Islet precursor cell (in vitro differentiated cells): ENCODE measurements at places on chromosomes 13 and 19.

GRCh38 chr19:33393286-33394005 is 19.9 kb downstream of the CEBPG start:
- DNase-seq: no peak

- DNase-seq: no peak
These were observed 624.8 kb downstream of the DACH1 start for GRCh38 chr13:71242201-71242600.

DNA sequence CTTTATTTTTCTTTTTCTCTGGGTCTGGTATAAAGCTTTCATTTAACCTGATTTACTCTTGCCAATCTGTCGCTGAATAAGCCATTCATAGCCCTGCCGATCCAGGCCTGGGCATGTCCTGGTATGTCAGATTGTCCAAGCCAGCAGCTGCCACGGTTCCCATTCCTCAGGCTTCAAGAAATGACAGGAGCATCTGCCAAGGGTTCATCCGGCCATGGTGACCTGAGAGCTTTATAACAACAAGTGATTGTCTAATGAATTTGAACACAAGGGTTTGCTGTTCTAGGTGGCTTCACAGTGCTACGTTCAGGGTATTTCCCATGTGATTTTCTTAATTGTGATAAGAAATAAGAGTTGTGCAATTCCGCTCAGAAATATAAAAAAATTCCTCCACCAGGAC is 20.0 kb downstream of the PNMA8A start:
- no peak for DNase-seq

DNA sequence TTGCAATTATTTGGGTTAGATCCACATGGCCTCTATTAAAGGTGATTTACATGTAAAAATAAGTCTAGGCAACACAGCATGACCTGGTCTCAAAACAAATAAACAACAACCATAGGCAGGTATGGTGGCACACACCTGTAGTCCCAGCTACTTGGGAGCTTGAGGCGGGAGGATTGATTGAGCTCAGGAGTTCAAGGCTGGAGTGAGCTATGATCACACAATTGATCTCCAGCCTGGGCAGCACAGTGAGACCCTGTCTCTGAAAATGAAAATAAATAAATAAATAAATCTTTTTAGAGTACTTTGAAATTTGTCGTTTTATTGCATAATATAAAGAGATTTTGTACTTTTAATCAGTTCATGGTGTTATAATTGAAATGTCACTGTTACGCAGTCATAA is 93.3 kb downstream of the PAN3 start:
- DNase-seq: no peak

DNA sequence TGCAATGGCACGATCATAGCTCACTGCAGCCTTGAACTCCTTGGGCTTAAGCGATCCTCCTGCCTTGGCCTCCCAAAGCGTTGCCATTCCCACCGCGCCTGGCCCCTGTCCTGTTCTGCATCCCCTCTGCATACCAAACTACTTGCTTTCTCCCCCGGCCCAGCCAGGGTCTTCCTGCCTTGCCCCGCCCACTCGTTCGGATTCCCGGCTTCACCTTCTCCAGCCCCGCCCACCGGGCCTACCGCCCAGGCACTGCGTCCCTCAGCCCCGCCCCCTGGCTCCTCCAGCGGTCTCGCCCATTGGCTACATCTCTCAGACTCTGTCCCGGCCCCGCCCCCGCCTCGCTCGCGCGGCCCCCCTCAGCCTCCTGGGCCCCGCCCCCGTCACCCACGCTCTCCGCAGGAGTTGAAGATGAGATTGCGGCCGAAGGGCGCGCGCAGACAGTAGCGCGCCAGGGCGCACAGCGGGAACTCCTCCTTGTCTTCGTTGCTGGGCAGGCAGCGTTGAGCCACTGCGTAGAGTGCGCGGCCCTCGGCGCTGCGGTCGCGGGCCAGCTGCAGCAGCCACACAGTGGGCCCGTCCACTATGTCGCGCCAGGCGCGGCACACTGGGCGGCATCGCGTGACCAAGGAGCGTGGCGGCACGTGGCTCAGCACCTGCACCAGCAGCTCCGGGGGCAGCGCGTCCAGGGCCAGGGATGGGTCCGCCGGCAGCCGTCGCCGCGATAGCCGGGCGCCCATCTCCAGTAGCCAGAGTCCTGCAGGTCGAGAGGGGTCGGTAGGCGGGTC is 19.0 kb downstream of the MRPS12 start:
- peak; percentile 98 for DNase-seq

DNA sequence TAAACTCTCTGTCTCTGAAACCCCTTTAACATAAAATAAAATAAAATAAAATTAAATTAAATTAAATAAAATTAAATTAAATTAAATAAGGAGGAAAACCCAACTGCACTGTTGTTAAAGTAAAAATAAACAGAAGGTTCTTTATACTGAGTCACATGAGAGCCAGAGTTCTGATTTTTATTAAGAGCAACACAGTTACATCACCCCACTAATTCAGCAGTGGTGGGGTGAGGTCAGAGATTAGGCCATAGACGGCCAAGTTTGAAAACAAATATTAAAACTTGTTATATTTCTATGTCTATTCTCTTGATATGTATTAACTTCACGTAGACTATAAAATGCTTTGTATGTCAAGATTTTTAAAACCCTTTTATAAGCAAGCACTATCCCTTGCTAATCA is 59.5 kb downstream of the MYCBP2 start:
- no peak for DNase-seq

- no peak for DNase-seq
These were observed 3.3 kb upstream of the SLC39A3 start for GRCh38 chr19:2743099-2743498.

GRCh38 chr13:110525328-110526319 is 35.9 kb downstream of the RAB20 start:
- DNase-seq: no peak

DNA sequence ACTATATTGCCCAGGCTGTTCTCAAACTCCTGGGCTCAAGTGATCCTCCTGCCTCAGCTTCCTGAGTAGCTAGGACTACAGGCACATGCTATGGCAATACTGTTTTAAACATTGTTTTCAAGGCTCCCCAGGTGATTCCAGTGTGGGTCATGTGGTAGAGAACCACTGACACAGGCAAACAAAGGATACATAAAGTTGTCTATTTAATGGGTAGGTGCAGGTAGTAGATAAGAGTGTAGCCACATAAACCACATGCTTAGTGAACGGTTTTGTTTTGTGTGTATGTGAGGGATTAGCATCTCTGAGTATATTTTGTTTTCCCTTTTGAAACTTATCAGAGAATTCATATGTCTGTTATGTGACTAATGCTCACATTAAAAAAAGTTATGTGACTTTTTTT is 36.7 kb downstream of the USPL1 start:
- no peak for DNase-seq

DNA sequence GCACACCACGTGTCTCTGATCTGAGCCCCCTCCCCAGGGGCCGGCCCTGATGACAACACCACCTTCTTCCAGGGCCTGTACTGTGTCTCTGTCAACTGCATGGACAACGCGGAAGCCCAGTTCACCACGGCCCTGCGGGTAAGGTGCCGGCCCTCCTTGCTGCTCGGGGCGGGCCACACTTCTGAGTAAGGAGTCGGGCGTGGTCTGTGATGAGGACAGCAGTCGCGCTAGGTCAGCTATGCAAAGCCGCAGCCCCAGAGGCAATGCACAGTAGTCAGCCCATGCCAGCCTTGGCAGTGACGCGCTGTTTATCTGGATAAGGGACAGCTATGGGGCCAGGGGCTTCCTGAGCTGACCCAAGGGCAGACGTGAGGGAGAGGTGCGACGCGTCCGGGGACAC is 24.6 kb downstream of the MAU2 start:
- DNase-seq: no peak

DNA sequence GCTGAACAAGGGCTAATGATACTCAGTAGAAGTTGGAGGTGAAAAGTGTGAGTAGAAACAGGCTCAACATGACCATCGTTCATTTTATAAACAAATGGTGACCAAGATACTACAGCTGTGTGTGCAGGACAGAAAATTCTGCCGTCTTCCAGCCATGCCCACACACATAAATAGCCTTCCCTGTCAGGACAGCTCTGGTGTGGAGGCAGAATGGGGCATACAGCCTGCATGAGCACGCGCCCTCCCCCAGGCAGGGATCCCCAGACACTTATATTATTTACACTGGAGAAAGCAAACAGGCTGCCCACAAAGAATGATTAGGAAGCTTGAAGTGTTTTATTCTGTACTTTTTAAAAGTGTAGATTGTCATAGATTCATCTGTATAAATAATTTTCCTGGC is 20.4 kb downstream of the GJA3 start:
- no peak for DNase-seq

- peak; percentile 56 for DNase-seq
These were observed 105.3 kb downstream of the MYO16 start for GRCh38 chr13:108734676-108735075.

DNA sequence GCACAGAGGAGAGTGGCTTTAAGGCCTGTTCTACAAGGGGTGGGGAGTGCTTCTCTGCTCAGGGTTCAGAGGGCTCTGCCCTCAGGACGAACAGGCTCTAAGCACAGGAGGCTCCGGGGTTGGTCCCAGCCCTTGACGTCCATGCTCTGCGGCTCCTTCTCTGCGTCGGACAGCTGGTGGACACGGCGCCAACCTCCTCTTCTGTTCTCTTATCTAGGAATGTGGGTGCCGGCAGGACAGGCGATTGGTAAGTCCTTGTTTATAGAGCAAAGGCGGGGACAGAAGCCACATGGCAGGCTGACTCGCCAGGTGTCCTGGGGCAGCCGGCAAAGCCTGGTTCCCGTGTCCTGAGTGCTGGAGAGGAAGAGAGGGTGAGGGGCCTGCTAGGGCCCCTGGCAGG is 8.4 kb upstream of the RPS15 start:
- no peak for DNase-seq

DNA sequence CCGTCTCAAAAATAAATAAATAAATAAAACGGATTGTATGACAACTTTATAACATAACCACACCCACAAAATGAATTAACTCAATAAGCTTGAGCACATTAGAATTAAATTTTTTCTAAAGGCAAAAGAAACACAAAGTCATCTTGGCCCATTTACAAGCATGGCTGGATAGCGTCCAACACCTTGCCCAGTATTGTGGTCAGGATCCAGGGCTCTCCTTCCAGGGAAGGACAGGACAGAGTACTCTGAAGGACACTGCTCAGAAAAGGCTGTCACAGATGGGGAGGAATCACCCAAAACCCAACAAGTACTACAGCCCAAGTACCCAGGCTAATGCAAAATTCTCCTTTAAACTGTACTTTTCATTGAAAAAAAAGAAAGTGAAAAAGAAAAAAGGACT is 27.1 kb downstream of the SUGP2 start:
- no peak for DNase-seq

DNA sequence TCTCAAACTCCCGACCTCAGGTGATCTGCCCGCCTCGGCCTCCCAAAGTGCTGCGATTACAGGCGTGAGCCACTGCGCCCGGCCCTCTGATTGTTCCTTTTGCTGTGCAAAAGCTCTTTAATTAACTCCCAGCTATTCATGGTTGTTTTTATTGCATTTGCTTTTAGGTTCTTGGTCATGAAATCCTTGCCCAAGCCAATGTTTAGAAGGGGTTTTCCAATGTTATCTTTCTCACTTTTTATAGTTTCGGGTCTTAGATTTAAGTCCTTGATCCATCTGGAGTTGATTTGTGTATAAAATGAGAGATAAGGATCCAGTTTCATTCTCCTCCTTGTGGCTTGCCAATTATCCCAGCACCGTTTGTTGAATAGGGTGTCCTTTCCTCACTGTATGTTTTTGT is 19.2 kb upstream of the GRTP1 start:
- no peak for DNase-seq

- no peak for DNase-seq
These were observed 42.0 kb downstream of the SERTM1 start for GRCh38 chr13:36715841-36716240.

DNA sequence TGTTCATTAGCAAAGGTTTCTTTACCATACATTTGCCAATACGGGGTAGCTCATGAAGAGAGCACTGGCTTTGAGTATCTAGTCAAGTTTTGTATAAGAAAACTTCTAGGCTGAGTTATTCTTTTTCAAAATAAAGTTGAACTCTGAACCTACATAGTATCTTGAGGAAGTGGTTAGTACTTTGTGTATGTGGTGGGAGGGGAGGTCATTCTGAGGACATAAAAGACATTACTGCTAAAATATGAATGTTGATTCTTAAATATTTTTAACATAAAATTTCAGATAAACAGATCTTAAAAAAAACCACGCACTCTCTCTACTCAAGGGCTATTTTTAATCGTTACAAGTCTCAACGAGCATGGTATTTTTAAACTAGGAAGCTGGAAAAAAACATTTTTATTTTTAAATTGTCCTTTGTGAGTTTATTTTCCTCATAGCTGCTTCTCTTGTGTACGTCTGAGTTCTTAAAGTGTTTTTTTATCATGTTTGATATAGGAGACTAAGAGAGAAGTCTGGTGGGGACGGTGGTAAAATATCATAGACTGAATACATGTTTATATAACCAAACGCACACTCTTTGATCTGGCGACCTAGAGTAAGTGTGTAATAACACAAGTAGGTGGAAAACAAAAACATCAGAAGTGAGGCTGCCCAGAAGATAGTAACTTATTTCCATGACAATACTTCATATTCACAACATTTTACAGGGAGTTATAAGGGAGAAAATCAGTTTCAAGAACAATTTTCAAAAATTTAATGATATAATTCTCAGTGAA is 118.0 kb upstream of the POSTN start:
- DNase-seq: no peak

GRCh38 chr13:97191615-97192014 is 30.5 kb upstream of the MBNL2 start:
- DNase-seq: no peak
